ENCODE measurements at places on chromosomes 5 and 9.

- no peak for DNase-seq
Measured at GRCh38 chr9:90259311-90260246, 383.0 kb downstream of the DIRAS2 start.

DNA sequence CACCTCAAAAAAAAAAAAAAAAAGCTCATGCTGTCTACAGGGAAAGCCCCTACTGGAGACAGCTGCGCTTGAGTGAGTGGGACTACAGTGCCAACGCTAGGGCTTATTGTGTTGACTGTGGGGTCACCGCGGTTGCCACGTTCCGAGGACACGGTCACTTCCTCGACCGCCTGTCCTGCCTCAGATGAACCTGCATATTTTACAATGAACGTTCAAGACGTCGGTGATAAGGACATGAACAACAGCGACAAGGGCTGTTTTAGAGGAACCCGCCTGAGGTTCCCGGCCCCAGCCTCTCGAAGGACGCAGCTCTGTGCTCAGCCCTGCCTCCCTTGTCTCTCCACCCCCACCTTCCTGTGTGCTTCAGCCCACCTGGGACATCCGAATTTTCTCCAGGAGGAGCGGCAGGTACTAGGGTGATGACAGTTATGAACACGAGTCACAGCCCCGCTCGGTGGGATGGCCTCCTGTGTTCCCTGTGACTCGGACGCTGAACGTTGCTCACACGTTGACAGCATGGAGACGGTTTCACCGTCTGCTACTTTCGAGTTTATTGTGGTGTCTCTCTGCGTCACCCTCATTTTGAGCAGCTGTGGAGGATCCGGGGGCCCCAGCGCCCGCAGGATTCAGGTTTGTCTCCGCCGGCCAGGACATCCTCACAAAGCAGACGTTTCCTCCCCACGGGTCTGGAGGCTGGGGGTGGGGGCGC lies 11.3 kb upstream of the DIPK1B start:
- no peak for DNase-seq

DNA sequence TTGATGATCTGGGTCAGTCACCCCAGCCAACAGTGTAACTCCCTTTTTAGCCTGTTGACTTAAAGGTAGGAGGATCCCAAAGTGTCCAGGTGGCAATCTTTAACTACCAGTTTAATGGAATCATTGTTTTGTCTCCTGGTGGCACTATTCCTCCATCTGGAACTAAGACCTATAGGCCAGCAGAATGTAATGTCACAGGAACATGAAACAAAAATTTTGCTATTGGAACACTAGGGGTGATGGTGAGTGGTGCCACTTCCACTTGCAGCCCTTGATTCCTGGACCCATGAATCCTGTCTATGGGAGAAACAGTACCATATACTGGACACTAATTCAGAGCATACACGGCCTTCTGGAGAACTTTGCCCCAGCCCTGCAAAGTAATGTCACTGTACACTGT lies 219.5 kb upstream of the RASA1 start:
- DNase-seq: no peak

- no peak for DNase-seq
Measured at GRCh38 chr5:56612759-56613158, 202.6 kb upstream of the MAP3K1 start.

GRCh38 chr9:111854799-111855198 lies 41.8 kb upstream of the UGCG start:
- DNase-seq: no peak

DNA sequence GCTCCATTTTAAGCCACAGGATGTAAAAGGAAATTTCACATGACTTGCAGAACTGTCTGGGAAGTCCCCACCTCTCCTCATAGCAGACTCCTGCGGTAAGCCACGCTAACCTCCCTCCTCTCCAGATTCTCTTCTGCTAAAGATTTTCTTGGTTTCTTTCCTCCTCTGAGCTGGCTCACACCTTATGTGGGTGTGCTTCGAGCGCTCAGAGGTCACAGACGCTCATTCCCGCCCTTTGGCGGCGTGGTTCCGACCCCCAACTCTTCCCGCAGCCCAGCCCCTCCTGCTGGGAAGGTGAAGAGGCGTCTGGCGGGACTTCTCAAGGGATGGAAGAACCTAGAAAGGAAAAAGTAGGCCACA lies 32.9 kb upstream of the CDK20 start:
- DNase-seq: no peak

Measured in stimulated activated CD8-positive, alpha-beta memory T cell treated with anti-CD3 and anti-CD28 coated beads, Interleukin-12 subunit alpha, Interleukin-12 subunit beta, amount 100 ng/mL, for 1 hour (primary cell).